ENCODE measurements at places on chromosomes 7 and 10.
A peak's percentile ranks its signal among the peaks of the same experiment; 100 is the strongest.

- DNase-seq = no peak
Observed at GRCh38 chr7:113809581-113809980, 109.2 kb downstream of the PPP1R3A start.

- DNase-seq = no peak
Observed at GRCh38 chr7:100208911-100209408, 10.8 kb upstream of the PVRIG start.

GRCh38 chr7:28685644-28686417 is 272.3 kb downstream of the TRIL start:
- DNase-seq = peak; percentile 89

DNA sequence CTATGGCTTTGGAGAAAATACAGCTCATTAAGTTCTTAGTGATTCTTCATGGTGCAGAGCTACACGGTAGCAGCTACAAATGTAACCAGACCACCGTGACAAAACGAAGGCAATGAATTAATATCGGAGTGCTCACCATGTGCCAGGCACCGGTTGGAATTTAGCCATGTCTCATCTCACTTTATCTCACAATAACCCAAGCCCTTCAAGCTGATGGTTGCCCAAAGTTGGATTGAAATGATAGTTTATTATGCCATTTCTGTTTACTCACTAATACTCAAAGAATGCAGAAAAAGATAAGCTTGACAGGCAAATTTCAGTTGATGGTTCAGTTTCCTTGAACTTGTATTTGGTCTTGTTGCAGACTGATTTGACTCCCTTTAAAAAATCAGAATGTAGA is 312.6 kb downstream of the SKIDA1 start:
- no peak for DNase-seq

- DNase-seq = no peak
Observed at GRCh38 chr10:63642808-63643207, 121.6 kb downstream of the REEP3 start.
